ENCODE measurements at places on chromosomes 11 and 22.

GRCh38 chr11:66950112-66950535 lies 8.1 kb downstream of the PC start:
- peak; percentile 72 for DNase-seq

DNA sequence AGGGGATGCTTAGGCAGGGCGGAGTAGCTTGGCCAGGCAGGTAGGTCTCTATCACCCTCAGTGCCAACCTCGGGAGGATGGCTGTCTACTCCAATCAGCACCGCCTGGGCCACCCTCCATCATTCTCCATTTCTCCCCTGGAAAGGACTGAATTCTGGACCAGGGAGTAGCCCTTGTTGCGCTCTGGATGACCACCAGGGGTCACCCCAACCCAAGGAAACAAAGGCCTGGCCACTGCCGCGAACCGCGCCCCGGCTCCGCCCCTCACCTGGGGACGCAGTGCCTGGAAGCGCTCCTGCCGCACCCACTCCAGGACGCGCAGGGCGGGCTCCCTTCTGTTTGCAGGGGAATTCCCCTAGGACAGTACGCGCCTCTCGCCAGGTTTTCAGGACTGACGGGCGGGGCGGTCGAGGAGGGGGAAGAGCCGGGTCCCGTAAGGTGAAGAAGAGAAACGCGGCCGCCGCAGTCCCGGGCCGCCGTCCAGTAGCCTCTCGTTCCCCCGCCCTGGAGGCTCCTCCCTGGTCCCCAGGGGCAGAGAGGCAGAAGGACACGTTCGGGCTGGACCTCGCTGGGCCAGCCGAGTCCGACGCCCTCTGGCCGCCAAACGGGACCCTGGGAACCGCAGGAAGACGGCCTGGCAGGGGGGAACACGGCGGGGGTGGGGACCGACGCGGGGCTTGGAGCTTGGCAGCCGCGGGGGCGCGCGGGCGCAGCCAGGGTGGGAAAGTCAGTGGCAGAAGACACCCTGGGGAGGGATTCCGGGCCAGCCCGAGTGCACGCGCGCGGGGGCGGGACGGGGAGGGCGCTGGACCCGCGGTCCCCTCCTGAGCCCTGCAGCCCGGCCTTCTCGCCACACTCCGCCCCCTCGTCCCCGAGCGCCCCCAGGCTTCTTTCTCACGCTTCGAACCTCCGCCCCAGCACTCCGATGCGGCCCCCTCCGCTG lies 7.1 kb downstream of the SCN4B start:
- DNase-seq = peak; percentile 85

- DNase-seq = no peak
Observed at GRCh38 chr22:50460938-50461337, 13.9 kb downstream of the SBF1 start.

GRCh38 chr22:29520851-29521250 lies 32.7 kb downstream of the THOC5 start:
- DNase-seq = peak; percentile 8

GRCh38 chr11:124778281-124778680 lies 16.2 kb upstream of the ESAM start:
- DNase-seq = no peak

DNA sequence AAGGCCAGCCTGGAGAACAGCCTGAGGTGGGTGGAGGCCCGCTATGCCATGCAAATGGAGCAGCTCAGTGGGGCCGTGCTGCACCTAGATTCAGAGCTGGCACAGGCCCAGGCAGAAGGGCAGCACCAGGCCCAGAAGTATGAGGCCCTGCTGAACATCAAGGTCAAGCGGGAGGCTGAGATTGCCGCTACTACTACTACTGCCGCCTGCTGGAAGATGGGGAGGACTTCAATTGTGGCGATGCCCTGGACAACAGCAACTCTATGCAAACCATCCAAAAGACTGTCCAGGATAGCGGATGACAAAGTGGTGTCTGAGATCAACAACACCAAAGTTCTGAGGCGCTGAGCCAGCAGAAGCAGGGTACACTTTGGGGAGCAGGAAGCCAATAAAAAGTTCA lies 3.1 kb upstream of the TMEM218 start:
- DNase-seq = peak; percentile 5

GRCh38 chr11:64996710-64997380 lies at the start of gene BATF2:
Gene BATF2 (minus strand): TSS chr11:64996971. CDS start chr11:64996914, 57 bp downstream.
- DNase-seq = peak; percentile 76

DNA sequence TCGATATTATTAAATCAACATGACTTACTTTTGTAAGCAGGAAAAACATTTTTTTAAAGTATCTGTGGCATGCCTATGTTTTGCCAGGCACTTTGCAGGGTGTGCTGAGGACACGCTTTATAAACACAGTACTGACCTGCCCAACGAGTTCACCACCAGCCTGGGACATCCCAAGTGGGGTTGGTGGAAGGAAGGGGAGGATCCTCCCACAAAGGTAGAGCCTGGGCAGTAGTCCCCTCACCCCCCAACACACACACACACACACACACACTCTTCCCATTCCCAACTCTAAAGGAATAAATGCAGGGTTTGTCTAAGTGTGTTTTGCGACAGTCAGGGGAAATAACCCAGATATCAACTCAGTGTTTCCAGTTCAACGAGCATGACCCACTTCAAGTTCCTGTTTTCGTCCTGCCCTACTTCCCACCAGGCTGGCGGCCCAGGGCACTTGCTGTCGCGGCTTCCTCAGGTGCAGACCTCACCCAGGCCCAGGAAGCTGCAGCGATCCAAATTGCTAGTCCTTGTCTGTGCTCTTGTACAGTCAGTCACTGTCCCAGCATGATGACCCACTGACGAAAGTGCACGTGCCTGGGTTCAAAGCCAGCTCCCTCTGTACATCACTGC lies 3.1 kb downstream of the CERK start:
- peak; percentile 45 for DNase-seq

GRCh38 chr11:3775736-3776406 lies 21.5 kb downstream of the NUP98 start:
- no peak for DNase-seq

DNA sequence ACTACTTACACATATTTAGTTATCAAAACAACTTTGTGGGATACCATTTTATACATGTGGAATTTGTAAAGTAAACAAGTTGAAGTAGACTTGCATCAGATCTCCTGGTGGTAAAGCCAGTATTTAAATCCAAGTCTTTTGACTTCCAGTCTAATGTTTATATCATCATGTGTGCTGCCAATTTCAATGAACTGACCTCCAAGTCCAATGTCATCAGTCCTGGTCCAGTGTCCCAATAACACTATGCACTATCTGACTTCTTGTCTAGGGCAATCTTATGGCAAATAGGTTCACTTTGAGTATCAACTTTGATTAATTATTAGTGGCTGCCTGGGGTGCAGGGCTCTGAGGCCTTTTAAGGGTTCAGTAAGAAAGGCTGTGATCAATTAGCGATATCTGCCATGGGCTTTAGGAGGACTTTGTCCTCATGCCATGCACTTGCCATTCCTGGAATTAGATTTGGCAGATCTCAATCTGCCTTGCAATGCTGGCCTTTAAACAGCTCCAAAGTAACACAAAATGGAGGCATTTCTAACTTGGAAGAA lies 9.6 kb upstream of the PTS start:
- no peak for DNase-seq

DNA sequence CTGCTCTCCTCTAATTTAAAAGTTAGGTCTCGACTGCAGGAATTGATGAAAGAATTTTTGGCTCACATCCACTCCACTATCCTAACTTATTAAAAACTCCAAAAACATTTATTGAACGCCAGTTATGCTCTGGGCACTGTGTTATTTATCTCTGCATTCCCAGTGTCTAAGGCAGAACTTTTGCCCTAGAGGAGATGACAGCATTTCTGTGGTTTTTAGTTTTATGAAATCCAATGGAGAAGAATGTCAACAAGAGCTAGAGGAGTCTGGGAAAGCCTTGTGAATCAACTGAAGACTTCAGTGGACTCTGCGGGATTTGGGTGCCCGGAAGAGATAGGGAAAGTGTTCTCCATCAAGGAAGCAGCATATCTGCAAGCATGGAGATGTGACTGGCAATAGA lies 217.0 kb upstream of the PGR start:
- DNase-seq = no peak

- DNase-seq = no peak
Observed at GRCh38 chr11:57314221-57314973, 10.4 kb downstream of the TNKS1BP1 start.

DNA sequence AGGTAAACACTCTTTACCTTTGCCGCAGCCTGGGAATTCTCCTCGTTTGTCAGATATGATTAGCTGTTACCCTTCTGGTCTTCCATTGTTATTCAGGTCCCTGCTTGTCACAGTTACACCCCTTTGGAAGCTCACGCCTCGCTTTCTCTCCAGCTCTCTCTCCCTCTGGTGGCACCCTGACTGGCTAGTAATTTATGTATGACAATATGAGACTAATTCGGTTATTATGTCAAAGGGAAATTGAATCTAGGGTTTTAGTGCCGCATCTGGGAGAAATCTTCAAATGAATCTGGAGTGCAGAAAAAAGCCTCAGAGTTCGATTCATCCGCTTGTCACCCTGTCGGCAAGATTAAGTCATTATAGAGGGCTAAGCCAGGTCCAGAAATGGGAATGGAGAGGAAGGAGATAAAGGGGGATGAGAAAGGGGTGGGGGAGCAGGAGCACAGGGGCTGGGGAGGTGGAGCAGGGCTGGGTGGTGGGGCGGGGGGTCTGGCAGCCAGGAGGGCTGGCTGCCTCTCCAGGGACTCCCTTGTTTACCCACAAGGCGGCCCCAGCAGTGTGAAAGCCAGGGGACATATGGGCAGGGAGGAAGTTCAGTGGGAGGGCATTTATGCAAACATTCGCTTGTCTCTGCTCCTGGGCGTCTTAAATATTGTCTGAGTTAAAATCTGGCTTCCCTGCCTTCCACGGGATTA lies 179.0 kb upstream of the NECTIN1 start:
- no peak for DNase-seq

DNA sequence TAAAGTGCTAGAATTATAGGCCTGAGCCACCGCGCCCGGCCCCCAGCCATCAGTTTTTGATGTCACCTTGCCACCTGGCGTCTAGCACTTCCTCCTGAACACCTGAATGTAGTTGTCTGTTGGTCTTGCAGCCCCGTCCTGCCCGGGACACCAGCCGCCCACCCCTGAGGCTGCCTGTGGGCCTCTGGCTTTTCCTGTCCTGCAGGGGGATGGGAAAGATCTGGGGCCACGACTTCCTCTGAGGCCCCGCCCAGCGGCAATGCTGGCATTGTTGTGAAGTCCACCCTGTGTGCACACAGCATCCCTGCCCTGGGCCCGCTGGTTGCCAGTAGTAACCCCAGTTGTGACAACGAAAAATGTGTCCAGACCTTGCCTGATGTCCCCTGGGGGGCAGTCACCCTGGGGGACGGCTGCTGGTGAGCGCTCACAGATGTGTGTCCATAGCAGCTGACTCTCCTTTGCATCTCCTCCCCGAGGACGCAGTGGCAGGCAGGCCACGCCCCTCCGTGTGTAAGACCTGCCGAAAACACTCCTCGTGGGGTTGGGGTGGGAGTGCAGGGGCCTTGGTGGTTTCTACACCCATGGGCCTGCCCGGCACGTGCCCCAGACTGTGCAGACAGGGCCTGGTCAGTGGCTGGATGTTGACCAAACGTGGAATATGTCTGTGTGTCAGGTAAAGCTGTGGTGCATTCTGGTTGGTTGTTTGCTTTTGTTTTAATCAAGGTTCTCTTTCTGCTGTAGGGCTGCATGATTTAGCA lies 6.8 kb downstream of the SELENOO start:
- DNase-seq = no peak

GRCh38 chr22:46006379-46007002 lies 29.5 kb upstream of the WNT7B start:
- peak; percentile 90 for DNase-seq

GRCh38 chr11:1295591-1295990 lies 13.8 kb downstream of the TOLLIP start:
- no peak for DNase-seq

GRCh38 chr11:102794382-102794781 lies 3.6 kb downstream of the MMP1 start:
- peak; percentile 59 for DNase-seq

DNA sequence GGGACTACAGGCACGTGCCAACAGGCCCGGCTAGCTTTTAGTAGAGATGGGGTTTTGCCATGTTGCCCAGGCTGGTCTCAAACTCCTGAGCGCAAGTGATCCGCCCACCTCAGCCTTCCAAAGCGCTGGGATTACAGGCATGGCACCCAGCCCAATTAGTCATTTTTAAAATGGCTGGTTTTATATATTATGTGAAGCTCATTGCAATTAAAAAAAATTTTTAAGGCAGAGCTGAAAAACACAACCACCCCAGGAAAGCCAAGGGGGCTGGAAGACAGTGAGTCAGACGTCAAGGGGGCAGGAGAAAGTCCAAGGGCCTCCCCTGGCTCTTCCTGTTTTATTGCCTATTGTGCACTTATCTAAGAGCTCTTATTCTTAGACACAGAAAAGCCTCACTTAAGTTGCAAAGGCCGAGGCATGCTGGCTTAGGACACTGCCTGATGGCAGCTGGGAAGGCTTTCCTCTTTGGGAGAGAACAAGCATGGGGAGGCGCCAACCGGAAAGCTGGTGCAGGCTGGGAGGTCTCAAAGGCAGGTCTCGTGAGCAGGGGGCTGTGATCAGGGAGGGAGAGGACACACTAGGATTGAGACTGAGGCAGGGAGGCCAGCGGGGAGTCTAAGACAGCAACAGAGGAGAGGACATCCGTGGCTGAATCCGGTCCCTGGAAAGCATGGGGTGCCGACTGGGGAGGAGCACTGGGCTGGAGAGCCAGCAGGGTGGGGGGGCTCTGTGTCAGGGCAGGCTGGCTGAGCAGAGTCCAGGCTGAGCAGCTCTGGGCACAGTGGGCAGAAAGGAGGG lies 11.1 kb upstream of the OSM start:
- peak; percentile 81 for DNase-seq

GRCh38 chr22:43566561-43567332 lies 154.9 kb downstream of the MPPED1 start:
- no peak for DNase-seq

DNA sequence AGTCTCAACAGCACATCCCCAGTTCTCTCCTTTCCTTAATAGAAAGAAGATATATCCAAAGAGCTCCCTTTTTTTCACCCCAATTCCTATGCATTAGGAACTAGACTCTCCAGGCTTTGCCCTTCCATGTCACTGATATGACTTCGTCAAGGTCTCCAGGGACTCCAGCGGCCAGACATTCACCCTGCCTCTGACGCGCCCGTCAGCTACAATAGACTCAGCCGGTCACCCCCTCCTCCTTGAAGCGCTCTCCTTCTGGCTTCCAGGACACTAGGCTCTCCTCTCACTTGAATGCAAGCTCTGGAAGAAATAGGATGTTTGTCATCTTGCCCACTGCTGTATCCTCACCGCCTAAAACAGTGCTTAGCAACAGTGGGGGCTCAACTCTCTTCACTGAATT lies 14.9 kb upstream of the ELFN2 start:
- no peak for DNase-seq

DNA sequence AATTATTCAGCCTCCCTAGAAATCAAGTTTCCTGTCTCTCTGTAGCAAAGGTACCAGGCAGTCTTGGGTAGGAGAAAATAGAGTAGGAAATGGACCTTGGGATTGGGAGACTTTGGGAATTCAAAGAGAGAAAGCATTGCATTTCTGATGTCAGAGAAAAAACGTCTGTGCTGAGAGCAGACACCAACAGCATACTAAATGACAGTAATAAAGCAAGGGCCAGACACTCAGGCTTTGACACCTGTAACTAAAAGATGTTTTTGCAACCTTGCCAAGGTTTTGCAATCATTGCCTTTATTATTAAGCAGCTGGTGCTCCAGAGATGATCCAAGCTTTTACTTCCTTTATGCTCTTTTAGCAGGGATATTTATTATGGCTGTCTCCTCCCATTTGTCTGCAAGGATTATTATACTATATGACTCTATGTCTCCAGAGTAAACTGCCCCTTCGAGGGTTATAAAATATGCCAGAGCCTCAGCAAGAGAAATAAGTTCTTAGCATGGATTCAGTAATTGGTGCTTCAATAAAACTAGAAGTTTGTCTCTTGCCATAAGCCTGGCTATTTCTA lies 85.2 kb upstream of the GRAMD1B start:
- DNase-seq = no peak

GRCh38 chr11:78424334-78425270 lies 7.0 kb upstream of the GAB2 start:
- no peak for DNase-seq
